ENCODE measurements at places on chromosomes 6 and 20. TPM values are rescaled to one million over a fixed set of nuclear protein-coding genes. Genes with fewer than 3 reads are reported as not detected.
A peak's percentile ranks its signal among the peaks of the same experiment; 100 is the strongest.

The OVOL2 gene
- total RNA-seq = 7.8 TPM

The PRSS35 gene
- 1.6 TPM for total RNA-seq

The NELFCD gene
- 39.8 TPM for total RNA-seq

The GINS1 gene
- 46.6 TPM for total RNA-seq

The TBPL1 gene
- 62.6 TPM for total RNA-seq

The NRN1 gene
- total RNA-seq = 0.63 TPM

The CLDN20 gene
- not detected for total RNA-seq

The TFAP2A gene
- not detected for total RNA-seq

The AHCY gene
- 361 TPM for total RNA-seq

The DTNBP1 gene
- 3.7 TPM for total RNA-seq

The SEMG1 gene
- 0.81 TPM for total RNA-seq

- no peak for DNase-seq
These were observed 85.2 kb downstream of the KIF16B start for GRCh38 chr20:16488086-16488485.

DNA sequence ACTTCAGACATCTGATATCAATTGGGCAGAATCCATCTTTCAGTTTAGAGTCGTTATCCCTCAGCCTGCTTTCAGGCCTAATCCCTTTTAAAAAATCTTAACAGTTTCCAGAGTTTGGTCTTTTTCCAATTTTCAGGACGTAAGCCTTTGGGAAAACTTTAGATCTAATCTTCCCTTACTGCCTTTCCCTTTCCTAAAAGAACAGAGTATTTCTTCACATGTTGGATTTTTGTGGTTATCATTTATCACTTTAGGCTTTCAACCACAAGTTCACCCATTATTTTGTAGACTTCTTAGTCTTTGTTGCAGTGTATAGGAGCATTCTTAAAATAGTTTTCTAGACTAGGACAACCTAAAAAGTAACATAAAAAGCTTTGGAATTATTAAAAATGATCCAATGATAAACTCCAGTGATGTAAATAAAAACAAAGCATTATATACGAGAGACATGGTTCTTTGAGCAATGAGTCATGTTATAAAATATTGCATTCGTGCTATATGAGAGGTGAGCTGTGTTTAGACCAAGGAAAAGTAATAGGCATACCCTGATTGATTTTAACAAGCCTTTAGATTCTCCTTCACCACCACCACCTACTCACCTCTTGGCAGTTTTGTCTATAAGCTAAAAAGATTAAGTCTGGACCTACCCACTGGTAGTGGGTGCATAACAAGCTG, 90.4 kb upstream of the MCHR2 start:
- DNase-seq = no peak

DNA sequence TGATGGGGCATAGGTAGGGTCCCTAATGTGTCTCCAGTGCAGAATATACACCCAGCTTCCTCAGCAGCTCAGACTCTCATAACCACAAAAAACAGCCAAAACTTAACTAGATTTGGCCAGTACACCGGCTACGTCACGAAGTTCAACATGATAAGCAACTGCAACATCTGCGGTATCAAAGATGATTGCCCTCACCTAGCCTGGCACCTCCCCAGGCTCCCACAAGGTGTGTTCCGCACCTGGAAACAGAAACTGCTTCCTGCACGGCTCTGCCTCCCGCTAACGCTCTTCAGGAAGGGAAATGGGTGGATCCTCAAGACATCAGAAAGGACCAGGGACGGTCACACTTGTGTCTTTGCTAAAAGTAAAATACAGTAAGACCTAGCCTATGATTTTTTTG, 9.5 kb downstream of the TXNDC5 start:
- DNase-seq = no peak

DNA sequence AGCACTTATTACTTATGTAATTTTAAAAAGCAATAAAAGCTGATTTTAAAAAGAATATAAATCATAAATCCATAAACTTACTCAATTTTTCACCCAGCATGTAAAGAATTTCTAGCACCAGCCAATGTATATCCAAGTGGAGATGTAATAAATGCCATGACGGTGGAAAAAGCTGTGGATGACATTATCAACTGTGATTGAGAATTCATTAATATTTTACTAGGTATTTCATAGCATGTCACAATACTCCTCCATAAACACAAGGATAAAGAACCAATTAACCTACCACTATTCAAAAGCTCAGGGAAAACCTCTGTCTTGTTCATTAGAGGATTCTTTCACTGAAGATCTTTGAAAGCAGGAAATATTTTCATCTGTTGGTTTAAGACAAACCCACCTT, 13.2 kb downstream of the MMS22L start:
- no peak for DNase-seq

- DNase-seq = no peak
These were observed 36.4 kb upstream of the SOX4 start for GRCh38 chr6:21556968-21557721.

- no peak for DNase-seq
These were observed 11.1 kb downstream of the CBFA2T2 start for GRCh38 chr20:33501000-33501399.

DNA sequence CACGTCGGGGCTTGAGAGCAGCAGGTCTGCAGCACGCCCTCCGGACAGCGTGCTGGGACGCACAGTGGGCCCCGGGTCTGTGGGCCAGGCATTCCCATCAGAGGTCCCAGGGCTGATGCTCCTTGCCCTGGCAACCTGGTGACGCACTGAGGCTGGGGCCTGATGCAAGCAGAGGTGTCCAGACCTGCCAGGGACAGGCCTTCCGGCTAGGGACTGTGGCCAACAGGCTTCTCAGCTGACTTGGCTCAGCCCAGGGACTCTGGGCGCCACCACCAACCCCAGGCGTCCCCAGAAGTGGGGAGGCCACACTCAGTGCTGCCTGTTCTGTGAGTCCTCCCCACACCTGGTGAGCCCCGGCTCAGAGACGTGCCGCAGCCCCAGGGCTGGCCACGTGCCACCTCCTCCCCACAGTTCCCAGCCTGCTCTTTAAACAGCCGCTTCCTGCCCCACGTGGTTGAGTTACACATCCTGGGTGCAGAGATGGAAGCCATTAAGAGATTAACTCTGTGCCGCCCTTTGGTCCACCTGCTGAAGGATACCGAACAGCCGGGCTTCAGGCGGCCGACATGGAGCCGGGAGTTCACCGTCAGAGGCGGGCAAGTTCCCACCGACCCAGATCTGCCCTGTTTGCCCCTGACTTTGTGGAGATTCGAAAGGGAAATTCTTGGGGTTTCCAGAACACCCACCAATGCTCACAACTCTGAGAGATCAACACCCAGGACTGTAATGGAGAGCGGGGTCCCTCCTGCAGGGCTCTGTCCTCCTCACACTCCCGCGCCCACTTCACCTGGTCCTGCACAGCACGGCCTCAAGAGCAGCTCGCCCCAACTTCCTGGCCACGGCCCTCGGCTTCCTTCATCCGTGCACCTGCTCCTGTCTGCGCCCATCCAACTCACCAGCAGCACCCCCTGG, 37.6 kb upstream of the ZBP1 start:
- DNase-seq = peak; percentile 47

GRCh38 chr6:67863346-67863745, 771.7 kb upstream of the ADGRB3 start:
- DNase-seq = no peak

- no peak for DNase-seq
These were observed 9.6 kb upstream of the TRIM31 start for GRCh38 chr6:30122515-30122914.

GRCh38 chr6:105184921-105185320, 5.1 kb upstream of the POPDC3 start:
- DNase-seq = no peak

DNA sequence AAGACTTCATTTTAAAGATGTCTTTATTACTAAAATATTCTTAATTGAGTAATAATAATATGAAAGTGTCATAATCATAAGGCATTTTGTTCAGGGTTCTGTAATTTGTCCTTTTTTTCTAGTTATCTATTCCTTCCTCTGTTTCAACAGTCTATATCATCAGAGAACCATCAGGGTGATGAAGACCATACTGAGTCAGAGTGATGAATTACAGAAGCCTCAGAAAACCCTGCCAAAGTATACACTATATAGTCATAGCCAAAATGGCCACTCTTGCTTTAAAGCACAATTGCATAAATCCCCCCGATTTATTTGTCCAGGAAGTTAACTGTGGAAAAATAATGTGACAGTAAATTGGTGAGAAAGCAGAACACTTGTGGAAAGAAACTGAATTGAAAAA, 735.0 kb downstream of the EPHA7 start:
- no peak for DNase-seq

DNA sequence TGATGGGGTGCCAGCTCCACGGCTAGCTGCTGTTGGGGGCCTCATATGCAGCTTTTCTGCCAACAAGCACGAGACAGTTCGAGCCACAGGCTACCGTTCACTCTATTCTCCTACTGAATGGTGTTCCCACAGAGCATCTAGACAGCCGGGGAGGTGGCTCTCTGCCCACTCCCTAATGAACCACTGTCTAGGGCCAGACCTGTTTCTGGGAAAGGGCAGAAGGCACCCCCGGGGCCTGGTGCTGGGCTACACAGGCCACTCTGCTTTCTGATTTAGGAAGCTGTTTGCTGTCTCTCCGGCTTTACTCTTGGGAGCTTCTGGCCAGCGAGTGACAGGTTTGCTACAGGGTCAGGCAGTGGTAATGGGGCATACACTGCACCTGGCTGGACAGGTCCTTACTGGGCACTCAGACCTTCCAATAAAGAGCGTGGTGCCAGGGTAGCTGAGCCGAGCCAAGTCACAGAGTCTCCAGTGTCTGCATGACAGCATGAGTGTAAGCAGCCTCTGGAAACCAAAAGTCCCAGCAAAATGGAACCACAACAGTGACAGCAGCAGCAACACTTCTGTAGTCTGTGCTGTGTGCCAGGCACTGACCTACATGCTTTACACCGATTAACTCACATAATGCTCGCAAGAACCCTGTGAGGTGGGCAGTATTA, 8.4 kb downstream of the CCDC167 start:
- no peak for DNase-seq

DNA sequence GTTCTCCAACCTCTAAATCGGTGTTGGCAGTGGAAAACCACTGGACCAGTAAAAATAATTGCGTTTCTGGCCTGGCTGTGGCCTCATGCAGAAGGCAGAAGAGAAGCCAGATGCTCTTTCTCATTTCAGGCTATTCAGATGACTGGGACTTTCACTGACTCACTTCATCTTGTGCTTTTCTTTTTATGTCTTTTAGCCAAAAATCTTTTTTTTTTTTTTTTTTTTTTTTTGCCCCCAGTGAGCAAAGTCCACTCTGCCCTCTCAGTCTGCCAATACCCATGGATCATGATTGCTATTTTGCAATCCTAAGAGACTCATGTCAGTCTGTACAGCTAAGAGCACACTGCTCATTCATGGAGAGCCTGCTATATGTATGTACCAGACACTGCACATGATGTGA, 962.5 kb downstream of the KIF16B start:
- DNase-seq = no peak

DNA sequence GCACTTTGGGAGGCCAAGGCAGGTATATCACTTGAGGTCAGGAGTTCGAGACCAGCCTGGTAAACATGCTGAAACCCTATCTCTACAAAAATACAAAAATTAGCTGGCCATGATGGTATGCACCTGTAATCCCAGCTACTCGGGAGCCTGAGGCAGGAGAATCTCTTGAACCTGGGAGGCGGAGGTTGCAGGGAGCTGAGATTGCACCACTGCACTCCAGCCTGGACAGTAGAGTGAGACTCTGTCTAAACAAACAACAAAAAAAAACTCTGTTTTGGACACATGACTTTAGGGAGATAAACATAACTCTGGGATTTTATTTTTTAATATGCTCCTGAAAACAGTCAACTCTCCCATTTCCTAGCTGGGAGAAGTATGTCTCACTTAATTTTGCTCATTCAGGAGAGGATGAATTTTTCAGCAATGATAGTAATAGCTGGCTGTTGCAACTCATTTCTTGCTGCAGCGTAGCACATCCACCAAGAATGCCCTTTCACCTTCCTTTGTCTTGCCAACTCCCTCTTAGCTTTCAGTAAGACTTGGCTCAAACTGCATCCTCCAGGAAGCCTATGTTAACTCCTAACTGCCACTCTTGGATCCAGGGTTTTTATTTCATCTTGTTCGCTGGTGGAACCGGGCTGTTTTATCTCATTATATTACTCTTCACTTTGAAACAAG, 24.3 kb downstream of the TOP1 start:
- no peak for DNase-seq

DNA sequence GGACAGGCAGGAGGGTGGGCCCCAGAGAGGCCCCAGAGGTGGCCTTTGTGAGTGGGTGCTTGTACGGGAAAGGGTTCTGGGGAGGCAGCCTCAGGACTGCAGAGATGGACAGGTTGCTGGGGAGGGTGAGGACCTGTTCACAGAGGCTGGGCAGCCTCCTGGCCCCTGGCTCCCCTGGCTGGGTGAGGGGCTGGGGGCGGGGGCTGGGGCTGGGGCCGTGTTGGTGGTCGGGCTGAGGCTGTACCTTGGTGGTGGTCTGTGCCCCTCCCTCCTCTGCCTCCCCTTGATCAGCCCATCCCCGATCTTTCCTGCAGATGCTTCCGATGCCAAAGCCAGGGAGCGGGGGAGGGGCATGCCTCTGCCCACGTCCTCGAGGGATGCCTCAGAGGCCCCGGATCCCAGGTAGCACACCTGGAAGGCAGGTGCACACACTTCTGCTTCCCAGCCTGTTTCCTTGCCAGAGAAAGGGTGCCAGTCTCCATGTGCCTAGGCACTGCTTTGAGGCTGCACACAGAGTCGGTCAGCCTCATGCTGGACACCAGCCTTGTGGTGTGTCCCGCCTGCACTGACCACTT, 4.8 kb downstream of the TCEA2 start:
- peak; percentile 68 for DNase-seq

GRCh38 chr20:60206259-60206658, 248.0 kb downstream of the CDH26 start:
- peak; percentile 73 for DNase-seq

GRCh38 chr20:62887152-62887859, 25.7 kb upstream of the TCFL5 start:
- no peak for DNase-seq

GRCh38 chr20:23419995-23420901, 1.0 kb downstream of the NAPB start:
- DNase-seq = peak; percentile 70

DNA sequence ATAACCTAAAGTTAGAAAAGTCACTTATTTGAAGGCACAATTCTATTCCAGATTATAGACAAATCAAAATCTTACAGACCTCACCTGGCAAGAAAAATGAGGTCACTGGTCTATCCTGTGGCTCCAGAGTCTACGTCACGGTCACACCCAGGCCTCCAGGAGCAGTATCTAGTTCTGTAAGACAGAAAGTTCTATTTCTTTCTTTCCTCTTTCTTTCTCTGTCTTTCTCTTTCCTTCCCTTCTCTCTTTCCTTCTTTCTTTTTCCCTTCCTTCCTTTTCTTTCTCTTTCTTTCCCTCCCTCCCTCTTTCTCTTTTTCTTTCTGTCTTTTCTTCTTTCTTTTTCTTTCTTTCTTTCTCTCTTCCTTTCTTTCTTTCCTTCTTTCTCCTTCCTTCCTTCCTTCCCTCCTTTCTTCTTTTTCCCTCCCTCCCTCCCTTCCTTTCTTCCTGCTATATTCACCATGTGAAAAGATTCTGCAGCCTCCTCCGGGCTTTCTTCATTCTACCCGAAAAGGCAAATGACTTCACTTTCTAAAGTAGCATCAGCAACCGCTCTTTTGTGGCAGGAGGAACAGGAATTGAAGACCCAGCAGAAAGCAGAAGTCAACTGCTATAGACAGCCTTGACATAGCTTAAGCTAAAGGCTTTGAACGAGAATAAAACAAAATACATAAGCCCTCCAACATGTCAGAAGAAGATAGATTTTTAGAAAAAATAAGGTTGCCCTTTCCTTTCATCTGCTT, 83.9 kb upstream of the SIRPG start:
- no peak for DNase-seq

All from H7 (cell line).